ENCODE measurements at places on chromosomes 5 and 9. TPM values are rescaled to one million over a fixed set of nuclear protein-coding genes. Genes with fewer than 3 reads are reported as not detected.

The NDST1 gene
- 3.9 TPM for total RNA-seq

The PLPPR1 gene
- total RNA-seq: not detected

The MLANA gene
- not detected for total RNA-seq

The RAB24 gene
- total RNA-seq: 22.2 TPM

The MSX2 gene
- total RNA-seq: not detected

The UBAC1 gene
- 43.2 TPM for total RNA-seq

The CCL28 gene
- 7.4 TPM for total RNA-seq

DNA sequence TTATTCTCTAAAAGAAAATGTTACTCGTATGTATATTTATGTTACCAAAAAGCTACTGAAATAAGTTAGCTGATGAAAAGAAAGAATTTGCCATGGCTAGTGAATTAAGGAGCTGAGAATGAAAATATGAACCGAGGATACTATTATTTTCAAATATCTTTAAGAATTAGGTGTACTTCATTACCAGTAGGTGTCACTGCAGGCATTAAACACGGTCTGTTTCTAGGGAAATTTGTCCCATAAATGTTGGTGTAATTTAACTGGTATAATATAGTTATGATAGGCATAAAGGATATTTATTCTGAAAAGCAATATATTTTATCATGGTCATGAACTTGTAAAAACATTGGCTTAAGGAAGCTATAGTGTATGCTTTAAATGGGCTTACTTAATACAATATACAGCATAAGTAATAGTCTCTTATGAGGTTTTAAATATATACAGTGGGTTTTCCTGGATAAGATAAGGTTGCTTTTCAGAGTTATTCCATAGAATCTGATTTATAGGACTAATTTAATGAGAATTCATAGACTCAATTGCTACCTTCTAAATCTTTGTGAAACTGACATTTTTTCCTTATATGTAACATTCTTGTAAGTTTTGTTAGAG lies 72.4 kb upstream of the MPDZ start:
- H3K27ac ChIP-seq: no peak overlapping the region
- H3K4me1 ChIP-seq: no peaks in the 10 kb centered on the region
- no peak overlapping the region for H3K4me3 ChIP-seq
- no peak for DNase-seq
- H3K36me3 ChIP-seq: no peaks in the 10 kb centered on the region

- DNase-seq: no peak
- no peak overlapping the region for H3K4me3 ChIP-seq
- H3K4me1 ChIP-seq: no peaks in the 10 kb centered on the region
- no peak overlapping the region for H3K27ac ChIP-seq
Observed at GRCh38 chr5:123950701-123951581, 439.0 kb downstream of the CSNK1G3 start.

DNA sequence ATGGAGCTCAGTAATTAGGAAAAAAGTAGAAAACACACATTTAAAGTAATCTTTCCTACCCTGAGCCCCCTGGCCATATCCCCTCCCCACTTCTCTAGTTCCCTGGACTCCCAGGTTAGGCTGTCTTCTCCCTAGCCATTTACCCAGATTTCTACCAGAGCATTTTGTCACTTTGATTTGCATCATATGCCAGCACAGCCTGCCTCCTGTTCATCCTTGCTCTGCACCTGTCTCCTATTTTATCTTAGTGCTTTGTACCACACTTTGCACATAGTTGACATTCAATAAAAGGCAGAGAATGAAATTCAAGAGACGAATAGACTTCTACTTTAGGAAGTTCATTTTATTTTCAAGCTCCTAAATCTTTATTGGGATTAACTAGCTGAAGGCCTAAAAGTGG lies 344.5 kb downstream of the EBF1 start:
- H3K4me3 ChIP-seq: no peak overlapping the region
- no peak overlapping the region for H3K27ac ChIP-seq
- H3K27me3 ChIP-seq: peaks cover 38% of the 10 kb centered on the region
- no peaks in the 10 kb centered on the region for H3K36me3 ChIP-seq
- peaks cover 1% of the 10 kb centered on the region for H3K4me1 ChIP-seq
- no peak for DNase-seq

DNA sequence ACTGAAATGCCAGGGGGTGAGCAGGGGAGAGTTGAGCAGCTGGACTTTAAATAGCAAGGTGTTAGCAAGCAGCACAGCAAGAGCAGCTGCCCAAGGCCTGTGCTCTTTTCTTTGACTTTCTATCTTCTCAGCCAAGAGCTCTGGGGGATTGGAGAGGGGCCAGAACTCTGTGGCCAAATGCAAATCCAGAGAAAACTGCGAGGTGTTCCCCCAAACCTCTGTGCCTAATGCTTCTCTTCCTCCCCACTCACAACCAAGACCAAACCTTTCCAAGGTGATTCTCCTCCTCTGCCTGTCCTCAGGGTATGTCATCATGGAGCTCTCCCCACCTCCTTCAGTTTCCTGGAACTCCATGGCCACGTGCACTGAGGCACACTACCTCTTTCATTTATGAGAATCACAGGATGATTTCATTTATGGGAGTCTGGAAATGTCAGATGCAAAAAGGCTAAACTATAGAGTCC lies 118.7 kb upstream of the WWC1 start:
- DNase-seq: no peak
- H3K27ac ChIP-seq: no peak overlapping the region
- no peaks in the 10 kb centered on the region for H3K36me3 ChIP-seq
- H3K4me1 ChIP-seq: peaks cover 2% of the 10 kb centered on the region
- H3K27me3 ChIP-seq: no peaks in the 10 kb centered on the region
- no peak overlapping the region for H3K4me3 ChIP-seq

- H3K36me3 ChIP-seq: no peaks in the 10 kb centered on the region
- H3K27me3 ChIP-seq: no peaks in the 10 kb centered on the region
- H3K27ac ChIP-seq: no peak overlapping the region
- H3K4me1 ChIP-seq: no peaks in the 10 kb centered on the region
- no peak overlapping the region for H3K4me3 ChIP-seq
- no peak for DNase-seq
Observed at GRCh38 chr5:103929338-103930013, 366.9 kb upstream of the NUDT12 start.
